Right ventricle myocardium superior (tissue), 1 donor: ENCODE measurements at places on chromosomes 11 and 22.

- no peak for DNase-seq
Observed at GRCh38 chr11:116234989-116235568, 537.7 kb downstream of the BUD13 start.

DNA sequence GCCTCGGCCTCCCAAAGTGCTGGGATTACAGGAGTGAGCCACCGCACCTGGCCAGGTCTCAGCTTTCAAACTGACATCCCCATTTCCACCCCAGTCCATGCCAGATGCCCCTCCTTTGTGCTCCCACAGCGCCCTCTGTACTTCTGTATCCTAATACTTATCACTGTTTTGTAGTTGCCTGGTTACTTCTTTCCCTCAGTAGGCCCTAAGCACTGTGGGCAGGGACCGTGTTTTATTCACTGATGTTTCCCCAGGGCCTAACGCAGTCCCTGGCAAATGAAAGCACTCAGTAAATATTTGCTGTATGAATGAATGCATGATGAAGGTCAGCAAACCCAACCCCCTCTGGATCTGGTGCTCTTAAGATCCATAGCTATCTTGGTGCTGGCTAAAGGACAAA is 2.2 kb upstream of the TRIM3 start:
- DNase-seq, result no peak

DNA sequence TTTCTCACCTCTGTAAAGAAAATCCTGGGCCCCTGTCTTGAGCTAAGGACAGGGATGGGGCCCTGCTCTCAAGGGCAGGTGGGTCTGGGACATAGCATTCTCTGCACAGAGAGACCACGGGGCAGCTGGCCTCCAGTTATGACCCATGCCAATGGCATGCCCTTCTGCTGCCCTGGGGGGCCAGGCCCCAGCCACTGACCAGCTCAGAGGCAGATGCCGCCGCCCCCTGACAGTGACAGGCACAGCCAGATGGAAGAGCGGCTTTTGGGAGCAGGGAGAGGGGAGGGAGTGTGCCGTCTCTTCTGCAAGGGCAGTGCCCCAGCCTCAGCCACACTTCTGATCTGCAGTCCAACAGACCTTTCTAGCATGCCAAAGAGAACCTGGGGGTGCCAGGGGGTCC is 114.8 kb upstream of the NAV2 start:
- DNase-seq, result no peak

DNA sequence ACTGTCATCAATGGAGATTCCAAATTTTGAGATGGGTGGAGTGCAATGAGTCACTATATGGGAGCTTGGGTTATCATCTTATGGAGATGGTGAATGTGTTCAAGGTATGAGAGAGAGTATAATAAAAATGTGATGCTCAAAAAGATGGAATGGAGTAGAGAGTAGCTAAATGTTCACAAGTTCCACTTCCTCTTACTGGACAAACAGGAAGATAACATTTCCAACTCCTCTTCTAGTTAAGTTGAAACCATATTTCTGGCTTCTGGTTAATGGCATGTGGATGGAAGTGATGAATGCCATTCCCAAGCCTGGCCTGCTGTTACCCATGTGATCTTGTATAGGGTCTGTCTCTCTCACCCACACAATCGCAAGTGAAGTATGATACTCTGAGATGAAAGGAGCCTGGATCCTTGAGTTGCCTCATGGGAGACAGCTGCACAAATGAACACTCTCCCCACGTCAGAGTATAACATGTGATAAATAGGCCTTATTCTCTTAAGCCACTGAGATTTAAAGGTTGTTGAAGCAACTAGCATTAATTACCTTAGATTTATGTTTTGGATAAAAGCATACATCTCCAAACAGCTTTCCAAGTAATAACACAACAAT is 111.0 kb downstream of the RAB38 start:
- DNase-seq, result no peak

DNA sequence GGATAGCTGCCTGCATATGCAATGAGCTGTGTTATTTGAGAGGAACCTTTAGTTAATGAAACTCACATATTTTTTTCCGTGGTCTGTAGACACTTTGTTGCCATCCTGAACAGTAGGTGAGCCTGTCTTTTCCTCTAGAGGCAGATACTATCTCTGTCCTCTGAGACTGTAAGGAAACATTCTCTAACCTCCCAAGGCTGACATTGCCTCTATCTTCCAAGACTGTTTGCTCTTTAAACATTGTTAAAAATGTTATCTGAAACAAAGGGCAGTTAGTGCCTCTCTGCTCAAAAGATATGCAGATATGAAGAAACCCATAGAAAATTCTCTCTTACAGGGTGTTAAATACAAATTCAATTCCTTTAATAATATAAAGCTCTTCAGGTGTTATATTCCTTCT is 963.8 kb upstream of the CNTN5 start:
- DNase-seq, result no peak

- no peak for DNase-seq
Observed at GRCh38 chr11:128717516-128717915, 23.6 kb downstream of the FLI1 start.

GRCh38 chr22:28246397-28246796 is 327.3 kb upstream of the PITPNB start:
- no peak for DNase-seq

- no peak for DNase-seq
Observed at GRCh38 chr22:46620588-46621242, 529 bp downstream of the GRAMD4 start.

DNA sequence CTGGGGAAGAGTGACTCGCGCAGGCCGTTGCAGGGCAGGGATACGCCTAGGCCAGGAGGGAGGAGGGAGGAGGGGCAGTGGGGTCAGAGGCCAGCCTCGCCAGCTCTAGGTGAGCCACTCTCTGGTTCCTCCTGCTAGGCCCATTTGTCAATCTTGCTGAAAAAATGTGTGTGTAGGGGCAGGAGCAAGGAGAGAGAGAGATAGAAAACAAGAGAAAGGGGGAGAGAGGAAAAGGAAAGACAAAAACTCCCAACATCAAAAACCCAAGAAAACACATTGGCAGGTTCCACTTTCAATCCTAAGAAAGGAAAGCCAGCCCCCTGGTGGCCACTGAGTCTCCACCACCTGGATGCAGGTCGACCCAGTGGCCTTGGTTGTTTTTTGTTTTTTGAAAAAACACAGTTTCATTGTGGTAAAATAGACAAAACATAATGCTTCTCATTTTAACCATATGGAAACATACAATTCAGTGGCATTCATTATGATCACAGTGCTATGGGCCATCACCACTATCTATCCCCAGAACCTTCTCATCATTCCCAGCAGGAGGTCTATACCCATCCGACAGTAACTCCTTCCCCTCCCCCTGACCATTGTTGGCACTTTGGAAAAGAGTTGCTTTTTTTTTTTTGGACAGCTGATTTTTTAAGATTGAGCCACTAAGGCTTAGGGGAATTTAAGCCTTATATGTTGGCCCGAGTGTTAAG is 10.9 kb downstream of the OMP start:
- peak; percentile 48 for DNase-seq

- no peak for DNase-seq
Observed at GRCh38 chr11:12529041-12529440, 145.2 kb upstream of the TEAD1 start.

GRCh38 chr11:131909426-131910177 is 539.2 kb downstream of the NTM start:
- DNase-seq, result no peak

GRCh38 chr11:66918741-66919140 is 39.4 kb downstream of the PC start:
- no peak for DNase-seq
